ENCODE measurements at places on chromosomes 11 and 22. TPM values are rescaled to one million over a fixed set of nuclear protein-coding genes. Genes with fewer than 3 reads are reported as not detected.

PRG3 gene
- total RNA-seq, result not detected

GRCh38 chr22:18033204-18033998 lies 9.0 kb upstream of the MICAL3 start:
- DNase-seq, result no peak

DNA sequence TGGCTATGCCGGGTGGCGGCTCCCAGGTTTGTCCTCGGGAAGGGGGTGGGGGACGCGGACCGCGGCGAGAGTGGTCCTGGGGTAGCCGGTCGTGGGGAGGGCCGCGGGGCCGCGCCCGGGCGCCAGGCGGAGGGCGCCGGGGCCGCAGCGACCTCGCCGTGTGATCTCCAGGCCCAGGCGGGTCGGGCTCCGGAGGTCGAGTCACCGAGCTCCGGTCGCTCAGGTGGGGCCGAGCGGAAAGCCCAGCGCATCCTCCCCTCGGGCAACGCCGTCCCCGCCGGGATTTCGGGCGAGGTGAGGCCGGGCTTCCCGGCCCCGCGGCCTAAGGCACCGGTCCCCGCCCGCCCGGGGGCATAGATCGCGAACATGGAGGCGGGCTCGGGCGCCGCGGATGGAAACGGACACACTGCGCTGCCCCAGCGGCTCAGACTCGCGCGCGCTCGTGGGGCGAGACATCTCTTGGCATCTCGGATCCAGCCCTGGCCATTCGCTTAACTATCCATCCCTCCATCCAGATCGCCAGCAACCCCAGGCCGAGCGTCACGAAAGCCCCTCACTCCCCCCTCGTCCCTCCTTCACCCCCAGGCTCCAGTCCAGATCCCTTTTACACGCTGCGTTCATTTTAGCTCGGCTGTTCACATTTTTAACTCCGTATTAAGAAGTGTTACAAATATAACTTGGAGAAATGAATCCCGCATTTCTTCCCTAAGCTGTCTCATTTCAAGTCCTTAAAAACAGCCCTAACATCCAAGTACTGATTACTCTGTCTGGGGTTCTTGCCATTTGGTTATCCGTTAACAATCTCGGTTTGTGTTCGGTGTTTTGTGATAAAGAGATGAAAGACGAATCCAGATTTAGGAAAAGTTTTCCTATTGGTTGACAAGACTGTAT lies 460 bp downstream of the ZC3H12C start:
- DNase-seq, result no peak

DDX25 gene
- total RNA-seq, result 1.2 TPM

NCR3LG1 gene
- 10.1 TPM for total RNA-seq

GRCh38 chr11:35011389-35011788 lies 95.0 kb downstream of the PDHX start:
- no peak for DNase-seq

DNA sequence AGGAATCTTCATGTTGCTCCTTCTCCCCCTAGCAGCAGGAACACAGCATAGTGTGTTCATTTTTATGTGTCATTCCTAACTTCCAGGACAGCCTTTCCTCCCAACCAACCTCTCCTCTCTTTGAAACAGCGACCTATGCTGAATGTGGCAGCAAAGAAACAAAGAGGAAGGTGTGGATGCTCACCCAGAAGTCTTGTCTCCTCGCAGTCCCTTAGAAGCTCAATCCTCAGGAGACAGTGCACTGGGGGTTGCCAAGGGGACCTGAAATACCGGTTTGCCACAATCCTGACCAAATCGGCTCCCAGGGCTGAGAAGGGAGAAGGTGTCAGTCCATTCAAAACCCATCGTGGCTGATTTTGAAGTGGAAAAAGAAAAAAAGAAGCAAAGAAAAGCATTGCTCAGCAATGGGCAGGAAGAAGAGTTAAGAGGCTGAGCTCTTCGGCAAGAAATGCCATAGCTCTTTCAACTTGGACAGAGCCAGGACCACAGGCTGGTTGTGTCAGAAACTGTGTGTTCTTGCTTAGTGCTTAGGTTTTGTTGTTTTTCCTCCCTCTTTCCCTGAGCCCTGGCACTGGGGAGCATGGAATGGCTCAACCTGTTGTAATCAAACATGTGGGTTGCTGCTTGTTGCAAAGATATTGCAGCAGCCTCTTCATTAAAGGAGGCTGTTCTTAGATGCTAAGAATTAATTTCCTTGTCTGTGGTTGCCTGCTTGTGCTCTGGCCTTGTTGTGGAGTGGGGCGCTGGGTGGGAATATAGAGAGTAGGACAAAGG lies 30.4 kb upstream of the TENM4 start:
- DNase-seq, result no peak

DNA sequence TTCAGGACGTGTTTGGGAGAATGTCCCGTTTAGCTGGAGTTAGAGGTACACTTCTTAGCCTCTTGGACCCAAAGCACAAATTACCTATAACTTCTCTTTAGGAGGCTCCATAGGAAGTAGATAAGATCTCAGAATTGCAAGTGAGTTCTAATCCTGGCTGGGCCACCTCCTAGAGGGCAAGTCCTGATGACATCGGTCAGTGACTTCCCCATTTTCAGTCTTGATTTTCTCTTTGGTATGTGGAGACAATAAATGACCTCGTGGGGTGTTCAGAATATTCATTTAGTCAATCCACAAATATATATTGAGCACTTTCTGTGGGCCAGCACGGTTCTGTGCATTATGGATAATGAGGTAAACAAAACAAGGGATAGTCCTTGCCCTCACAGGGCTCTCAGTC lies 208.6 kb downstream of the CWF19L2 start:
- DNase-seq, result no peak

OR8D4 gene
- total RNA-seq, result not detected

DNA sequence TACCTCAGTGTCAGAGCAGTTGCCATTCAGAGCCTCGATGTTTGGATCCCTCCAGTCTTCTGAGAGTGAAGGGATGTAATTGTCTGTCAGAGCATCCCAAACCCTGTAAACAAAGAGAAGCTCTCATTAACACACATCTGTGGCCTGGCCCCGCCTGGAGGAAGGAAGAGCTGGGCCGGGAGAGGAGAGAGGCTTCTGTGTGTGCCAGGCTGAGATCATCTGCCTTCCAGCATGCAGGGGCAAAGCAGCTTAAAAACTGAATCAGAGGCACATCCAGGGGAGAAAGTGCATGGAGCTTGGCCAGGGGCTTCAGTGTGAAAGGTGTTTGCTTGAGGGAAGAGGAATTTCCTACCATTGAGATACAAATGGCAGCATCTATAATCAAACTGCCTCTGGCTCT lies 14.5 kb downstream of the FEZ1 start:
- no peak for DNase-seq

LRRC4C gene
- 1.5 TPM for total RNA-seq

DNA sequence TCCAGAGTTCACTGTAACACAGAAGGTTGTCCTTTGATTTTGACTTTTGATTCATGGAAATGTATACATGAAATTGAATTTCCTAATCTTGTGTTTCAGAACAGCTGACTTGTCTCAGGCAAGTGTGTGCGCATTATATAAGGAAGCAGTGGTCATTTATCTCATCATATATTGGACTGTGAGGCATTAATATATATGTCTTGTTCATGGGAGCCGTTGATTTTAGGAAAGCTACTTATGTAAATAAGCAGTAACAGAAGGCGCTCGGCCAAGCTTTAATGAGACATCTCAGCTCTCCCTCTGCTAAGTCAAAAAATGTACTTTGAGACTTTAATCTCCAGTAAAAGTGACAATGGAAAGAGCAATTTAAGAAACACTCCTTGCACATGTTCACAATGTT lies 100.5 kb downstream of the PDHX start:
- DNase-seq, result no peak

DNA sequence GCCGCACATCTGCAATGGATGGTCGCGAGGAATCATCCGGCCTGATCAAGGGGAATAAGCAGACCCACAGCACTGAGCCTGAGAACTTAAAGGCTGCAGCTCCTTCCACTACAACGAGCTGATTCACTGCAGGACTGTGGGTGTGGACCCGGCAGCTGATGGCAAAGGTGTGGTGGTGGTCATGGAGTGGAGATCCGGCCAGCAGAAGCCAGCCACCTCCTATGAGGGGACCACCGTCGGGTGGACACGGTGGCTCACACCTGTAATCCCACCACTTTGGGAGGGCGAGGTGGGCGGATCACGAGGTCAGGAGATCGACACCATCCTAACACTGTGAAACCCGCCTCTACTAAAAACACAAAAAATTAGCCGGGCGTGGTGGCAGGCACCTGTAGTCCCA lies 66.4 kb downstream of the DGCR2 start:
- DNase-seq, result no peak

GRCh38 chr11:110565357-110566336 lies 135.9 kb downstream of the FDX1 start:
- no peak for DNase-seq

- DNase-seq, result no peak
Observed at GRCh38 chr11:11770921-11771486, 70.8 kb upstream of the USP47 start.

IRAG1 gene
- 0.21 TPM for total RNA-seq

Measured in kidney epithelial cell (primary cell).